ENCODE measurements at places on chromosomes 7 and 10.

DNA sequence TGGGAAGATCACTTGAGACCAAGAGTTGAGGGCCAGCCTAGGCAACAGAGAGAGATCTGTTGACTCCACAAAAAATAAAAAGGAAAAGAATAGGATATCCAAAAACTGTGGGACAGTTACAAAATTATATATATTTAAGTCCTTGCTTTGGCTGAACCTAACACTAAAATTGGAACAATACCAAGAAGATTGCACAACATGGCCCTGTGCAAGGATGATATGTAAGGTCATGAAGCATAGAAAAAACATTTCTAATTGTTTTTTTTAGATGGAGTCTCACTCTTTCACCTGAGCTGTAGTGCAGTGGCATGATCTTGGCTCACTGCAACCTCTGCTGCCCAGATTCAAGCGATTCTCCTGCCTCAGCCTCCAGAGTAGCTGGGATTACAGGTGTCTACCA is 139.0 kb downstream of the TPST1 start:
- no peak for DNase-seq

DNA sequence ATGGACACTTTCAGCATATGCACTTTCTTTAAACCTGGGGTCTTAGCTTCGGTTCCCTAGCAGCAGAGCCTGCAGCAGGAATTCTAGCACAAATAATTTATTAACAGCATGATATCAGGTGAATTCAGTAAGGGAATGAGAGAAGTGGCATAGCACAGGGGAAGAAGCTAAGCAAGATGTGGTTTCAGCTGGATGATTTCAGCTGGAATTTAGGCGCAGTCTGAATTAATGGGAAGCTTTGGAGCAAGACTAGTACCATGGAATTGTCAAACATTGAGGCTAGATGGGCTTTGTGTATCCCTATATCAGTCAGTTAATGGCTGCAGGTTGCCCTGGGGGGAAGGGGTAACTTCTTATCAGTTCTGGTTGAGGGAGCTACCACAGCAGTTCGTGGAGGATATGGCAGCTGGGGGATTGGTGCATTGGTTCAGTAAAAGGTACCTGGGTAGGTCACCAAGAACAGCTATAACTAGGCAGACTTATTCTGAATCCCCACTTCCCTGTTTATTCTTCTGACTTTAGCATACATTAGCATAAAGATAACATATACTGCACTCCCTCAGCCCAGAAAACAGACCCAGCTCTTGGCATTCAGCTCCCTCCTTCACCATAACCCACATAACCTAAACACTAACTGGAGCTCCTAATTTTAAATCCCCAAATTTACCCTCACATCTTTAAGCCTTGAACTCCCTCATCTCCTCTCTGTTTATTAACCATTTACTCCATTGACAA is 46.8 kb upstream of the NAMPT start:
- DNase-seq = no peak

DNA sequence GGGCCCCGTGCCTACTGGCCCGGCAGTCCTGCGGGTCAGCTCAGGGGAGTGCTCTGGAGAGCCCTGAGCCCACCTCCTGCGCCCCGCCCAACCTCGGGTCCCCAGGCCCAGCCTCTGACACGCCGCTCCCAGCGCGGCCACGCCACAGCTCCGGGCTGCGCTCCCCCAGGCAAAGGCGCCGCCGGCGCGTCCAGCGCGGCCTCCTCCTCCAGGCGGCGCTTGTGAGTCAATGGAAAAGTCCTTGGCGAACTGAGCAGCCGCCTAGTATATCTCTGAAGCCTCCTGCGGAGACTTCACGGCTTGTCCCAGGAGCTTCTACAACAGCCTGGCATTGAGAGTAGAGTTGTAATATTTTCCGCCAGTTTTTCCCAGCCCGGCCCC is 29.5 kb upstream of the BMS1 start:
- DNase-seq = peak; percentile 77

DNA sequence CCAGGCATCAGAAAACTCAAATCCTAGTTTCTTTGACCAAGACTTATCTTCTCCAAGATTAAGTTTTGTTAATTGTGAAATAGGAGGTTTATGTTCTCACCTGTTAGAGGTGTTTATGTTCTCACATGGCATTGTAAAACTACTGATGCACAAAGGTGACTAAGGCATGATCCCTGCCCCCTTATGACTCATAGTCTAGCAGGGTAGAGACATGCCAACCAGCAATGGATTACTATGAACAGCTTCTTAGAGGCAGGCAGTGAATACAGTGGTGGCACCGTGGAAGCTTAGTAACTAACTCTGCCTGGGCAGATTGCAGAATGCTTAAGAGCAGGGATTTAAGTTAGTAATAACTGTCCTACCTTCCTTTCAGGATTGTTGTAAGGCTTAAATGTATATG is 400.9 kb downstream of the SORCS3 start:
- no peak for DNase-seq

DNA sequence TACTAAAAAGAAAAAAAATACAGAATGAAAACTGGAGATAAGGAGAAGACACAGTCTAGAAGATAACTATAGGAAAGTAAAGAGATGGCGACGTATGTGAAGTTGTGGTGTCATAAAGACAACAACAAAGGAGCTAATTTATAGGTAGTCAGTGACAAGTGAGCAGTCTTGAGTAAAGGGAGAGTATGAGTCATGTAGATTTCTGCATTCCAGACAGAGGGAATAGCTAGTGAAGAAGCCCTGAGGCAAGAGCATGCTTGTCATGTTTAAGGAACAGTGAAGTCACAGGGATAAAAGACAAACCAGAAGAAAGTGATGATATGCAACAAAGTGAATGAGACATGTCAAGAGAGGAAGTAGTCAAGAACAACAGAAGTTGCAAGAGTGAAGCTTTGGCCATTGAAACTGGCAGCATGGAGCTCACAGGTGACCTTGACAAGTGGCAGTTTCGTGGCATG is 2.3 kb upstream of the MIOS start:
- no peak for DNase-seq

DNA sequence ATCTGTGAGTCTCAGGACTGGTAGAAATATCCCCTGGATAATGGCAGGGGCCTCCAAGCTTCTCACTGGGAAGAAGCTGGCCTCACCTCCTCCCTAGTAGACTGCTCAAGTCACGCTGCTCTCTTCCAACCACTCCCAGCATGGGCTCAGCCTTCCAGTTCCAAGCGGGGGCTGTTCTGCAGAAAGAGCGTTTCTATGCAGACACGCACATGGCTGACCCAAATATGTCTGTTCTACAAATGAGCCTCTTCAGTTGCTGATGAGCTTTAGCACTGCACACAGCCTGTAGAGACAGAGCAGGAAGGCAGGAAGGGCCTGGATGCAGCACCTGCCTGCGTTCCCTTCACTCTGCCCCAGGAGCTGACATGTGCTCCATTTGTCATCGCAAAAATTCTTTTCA is 523.9 kb upstream of the MGMT start:
- DNase-seq = no peak

GRCh38 chr7:50393547-50394252 is 56.5 kb downstream of the FIGNL1 start:
- no peak for DNase-seq

DNA sequence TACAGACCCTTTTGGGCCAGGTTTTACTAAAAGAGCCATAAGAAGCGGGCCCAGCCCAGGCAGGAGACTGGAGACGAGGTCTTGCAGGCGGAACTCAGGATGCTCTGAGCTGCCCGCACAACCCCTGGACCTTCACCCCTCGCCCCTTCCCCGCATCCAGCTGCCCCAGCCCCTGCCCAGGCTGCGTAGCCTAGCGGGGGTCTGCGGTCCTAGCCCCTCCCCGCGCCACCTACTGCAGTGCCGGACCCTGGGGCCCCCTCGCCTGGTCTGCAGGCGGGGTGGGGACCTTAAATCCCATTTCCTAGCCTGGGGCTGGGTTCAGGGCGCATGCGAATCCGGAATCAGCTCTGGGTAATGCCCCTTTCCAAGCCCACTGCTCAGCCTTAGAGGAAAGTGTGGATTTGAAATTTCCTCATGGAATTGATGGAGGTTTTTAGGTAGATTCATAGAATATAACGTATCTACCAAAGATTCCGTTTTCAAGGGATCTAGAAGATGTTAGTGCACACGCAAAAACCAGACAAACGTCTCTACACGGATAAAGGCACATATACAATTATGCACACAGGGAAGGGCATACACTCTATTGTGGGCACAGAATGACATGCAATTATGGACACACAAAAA is 546 bp upstream of the HOXA3 start:
- DNase-seq = no peak

DNA sequence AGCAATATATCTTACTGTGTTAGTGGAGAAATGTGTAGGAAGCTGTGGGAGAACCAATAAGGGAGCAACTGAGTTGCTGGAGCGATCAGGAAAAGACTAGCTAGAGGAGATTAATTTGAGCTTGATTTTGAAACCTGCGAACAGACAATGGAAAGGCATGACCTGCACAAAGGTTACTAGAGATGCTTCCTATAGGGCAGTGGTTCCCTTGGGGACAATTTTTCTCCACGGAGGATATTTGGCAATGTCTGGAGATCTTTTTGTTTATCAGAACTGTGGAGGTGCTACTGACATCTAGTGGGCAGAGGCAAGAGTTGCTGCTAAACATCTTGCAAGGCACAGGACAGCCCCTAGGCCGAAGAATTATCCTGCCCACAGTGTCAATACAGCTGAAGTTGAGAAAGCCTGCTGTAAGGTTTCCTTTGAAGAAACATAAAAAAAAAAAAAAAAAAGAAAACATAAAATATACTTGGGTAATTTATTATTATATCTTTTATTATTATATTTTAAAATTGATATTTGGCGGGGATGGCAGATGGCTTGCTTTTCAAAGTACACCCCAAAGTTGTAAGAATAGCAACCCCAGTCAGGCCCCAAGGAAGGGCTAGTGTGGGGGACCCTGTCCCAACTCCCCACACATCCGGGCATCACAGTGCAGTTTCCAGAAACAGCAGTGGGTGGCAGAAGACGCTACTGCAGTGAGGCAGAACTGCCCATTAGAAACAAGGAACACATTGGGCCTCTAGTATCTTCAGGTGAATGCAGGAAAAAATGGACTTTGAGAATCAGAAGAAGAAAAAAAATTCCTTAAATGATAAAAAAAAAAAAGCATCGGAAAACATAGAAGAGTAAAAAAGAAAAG is 481.6 kb downstream of the SH2D4B start:
- peak; percentile 52 for DNase-seq

GRCh38 chr10:52755297-52756062 is 17.1 kb downstream of the MBL2 start:
- DNase-seq = no peak

GRCh38 chr10:133421336-133422222 is 2.8 kb downstream of the SPRN start:
- DNase-seq = no peak

DNA sequence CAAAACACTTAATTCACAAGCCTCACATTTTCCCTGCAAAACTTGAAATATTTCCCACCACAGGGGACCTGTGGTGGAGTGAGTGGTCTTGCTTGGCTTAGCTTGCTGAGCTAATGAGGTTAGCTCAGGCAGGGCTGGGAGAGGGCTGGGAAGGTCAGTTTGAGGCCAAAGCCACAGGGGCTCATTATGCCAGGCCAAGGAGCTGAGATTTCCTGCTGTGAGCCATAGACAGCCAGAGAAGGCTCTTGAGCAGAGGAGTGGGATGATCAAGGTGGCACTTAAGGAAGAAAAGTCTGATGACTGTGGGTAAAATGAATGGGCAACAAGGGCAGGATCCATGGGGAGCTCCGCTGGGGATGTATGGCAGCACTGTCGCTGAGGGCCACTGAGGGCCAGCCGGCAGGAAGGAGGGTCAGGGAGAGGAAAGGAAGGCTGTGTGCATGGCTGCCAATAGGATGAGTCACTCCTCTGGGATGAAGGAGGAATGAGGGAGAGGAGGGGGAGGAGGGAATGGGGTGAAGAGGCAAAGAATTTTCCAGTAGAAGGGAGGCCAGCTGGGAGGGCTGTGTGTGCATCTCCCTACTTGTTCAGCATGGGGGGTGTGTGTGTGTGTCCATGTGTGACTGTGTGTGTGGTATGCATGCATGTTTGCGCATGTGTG is 18.7 kb upstream of the ZNF488 start:
- peak; percentile 29 for DNase-seq

DNA sequence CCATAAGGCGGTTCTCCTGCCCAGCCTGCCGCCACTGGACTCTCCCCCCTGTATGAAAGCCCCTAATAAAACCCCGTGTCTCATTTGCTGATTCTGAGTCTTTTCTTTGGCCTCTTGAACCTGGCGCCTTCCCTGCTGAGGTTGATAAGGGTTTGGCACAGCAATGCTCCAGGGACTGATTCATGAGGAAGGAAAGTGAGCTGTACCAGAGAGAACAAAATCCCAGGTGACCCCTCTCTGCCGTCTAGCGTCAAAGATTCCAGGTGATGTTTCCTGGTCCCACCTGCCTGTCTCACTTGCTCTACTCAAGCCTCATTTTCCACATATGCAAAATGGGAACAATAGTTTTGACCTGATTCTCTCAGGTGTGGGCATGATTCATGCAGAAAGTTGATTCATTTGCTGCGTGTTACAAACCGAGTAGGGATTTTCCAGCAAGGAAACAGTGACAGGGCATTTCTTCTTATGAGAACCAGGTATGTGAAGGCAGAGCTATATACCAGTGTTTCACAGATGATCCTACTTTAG is 730.6 kb upstream of the IGFBP3 start:
- DNase-seq = no peak

- no peak for DNase-seq
These were observed 7.1 kb upstream of the FAM204A start for GRCh38 chr10:118349235-118349634.

DNA sequence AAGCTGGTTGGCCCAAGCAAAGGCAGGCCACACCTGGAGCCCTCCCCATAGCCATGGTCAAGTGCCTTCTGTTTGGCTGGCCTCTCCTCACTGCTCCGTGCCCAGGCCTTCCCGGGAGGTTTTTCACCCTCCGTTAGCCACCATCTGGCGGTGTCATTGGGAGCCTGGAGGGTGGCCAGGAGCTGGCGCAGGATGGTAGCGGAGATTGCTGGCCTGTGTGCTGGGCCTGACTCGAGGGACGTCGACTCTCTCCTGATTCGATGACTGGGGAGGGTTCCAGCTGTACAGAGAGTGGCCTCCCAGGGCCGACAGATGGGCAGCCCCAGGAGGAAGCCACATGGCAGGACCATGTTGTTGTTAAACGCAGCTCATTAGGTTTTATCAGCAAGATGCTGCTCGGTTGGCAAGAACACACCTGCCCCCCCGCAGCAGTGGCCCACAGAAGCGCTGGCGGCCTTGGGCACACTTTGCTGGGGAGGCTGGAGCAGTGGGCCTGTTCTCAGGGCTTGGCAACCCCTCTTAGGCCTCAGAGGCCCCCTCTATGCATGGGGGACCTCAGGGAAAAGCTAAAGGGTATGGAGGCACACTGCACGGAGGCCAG is 64.0 kb upstream of the CACUL1 start:
- peak; percentile 23 for DNase-seq

- no peak for DNase-seq
These were observed 91.3 kb downstream of the SCRN1 start for GRCh38 chr7:29898301-29898700.

DNA sequence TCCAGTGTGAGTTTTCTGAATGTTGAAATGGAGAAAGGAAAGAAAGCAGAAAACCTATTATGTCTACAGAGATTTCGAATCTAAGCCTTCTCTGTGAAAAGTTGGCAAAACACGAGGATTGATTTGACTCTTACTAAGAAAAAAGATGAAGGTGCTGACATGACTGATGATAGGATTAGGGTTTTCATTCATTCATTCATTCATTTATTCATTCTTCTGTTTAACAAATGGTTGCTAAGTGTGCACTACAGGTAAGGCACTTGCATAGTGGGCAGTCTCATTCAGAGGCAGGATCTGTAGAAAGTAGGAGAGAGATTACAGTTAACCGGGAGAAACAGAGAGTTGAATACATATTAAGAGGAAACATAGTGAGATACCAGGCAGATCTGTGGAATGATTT is 137.1 kb downstream of the ZNF365 start:
- DNase-seq = no peak

Data from WERI-Rb-1 (cell line).